ENCODE measurements at places on chromosomes 7 and 10. TPM values are rescaled to one million over a fixed set of nuclear protein-coding genes. Genes with fewer than 3 reads are reported as not detected.

DNA sequence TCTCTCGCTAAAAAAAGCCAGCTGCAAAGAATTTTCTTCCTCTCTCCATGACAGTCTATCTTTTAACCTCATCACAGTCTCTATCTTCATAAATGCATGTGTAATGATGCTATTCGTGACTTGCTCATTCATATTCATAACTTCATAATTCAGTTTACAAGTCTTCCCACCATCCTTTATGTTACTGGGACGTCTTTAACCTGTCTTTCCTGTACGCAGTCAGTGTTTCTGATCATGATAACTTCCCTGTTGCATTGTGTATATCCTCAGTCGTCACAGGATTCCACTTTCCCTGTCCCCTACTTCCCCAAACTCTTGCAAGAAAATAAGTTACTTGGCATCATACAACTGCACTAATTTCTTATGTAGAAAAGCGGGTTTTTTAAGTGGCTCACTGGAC is 165.6 kb upstream of the ASAH2 start:
- peak overlapping the region; percentile 14 for H3K27ac ChIP-seq
- H3K36me3 ChIP-seq, result no peaks in the 10 kb centered on the region
- H3K27me3 ChIP-seq, result no peaks in the 10 kb centered on the region
- H3K4me3 ChIP-seq, result no peak overlapping the region
- no peak for DNase-seq
- peaks cover 22% of the 10 kb centered on the region for H3K4me1 ChIP-seq

DNA sequence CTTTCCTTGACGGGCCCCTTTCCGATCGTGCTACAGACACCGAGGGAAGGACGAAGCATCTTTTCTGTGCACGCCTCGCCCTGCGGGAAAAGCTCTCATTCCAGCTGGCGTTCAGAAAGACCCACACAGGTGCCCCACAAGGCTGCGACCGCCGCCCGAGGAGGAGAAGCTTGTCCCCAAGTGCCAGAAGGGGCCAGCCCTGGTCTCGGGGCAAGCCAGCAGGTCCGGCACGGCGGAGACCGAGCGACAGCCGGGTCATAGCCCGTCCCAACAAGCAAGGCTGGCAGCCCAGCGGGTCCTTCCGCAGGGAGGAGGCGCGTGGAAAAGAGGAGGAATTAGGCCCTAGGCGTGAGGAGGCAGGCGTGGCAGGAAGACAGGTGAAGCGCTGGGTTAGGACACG is 62.7 kb downstream of the TNRC18 start:
- H3K36me3 ChIP-seq, result peaks cover 82% of the 10 kb centered on the region
- no peaks in the 10 kb centered on the region for H3K4me1 ChIP-seq
- no peak for DNase-seq
- no peak overlapping the region for H3K27ac ChIP-seq

DNA sequence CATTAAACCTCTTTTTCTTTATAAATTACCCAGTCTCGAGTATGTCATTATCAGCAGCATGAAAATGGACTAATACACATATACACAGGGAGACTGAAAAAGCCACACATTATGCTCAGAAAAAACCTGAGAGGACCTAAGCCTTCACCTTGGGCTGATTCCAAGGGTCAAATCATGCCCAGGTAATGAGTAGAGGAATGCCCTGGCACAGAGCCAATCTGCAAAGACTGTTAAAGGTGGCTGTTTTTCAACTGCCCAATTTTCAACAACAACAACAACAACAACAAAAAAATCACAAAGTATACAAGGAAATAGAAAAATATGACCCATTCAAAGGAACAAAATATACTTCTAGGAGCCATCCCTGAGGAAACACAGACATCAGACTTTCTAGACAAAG is 220.2 kb upstream of the TBX20 start:
- no peaks in the 10 kb centered on the region for H3K4me1 ChIP-seq
- H3K27me3 ChIP-seq, result no peaks in the 10 kb centered on the region
- no peak overlapping the region for H3K27ac ChIP-seq
- H3K4me3 ChIP-seq, result no peak overlapping the region

DNA sequence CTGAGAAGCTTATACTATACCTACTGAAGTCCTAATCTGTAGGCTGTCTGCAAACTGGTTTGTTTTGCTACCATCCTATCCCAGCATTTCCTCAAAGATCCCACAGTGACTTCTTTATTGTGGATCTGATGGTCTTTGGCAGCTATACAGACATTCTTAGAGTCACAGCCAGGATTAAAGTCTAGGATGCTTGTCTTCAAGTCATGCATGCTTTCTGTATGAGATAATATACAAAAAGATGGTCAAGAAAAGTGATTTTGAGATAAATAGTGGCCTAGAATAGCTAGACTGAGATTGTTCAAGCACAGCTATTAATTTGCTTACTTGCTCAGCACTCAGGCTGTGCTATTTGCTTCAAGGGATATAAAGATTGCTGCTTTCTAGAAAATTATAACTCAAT is 454.4 kb downstream of the AUTS2 start:
- H3K4me3 ChIP-seq, result no peak overlapping the region
- no peak overlapping the region for H3K27ac ChIP-seq
- no peaks in the 10 kb centered on the region for H3K36me3 ChIP-seq
- DNase-seq, result no peak

DNA sequence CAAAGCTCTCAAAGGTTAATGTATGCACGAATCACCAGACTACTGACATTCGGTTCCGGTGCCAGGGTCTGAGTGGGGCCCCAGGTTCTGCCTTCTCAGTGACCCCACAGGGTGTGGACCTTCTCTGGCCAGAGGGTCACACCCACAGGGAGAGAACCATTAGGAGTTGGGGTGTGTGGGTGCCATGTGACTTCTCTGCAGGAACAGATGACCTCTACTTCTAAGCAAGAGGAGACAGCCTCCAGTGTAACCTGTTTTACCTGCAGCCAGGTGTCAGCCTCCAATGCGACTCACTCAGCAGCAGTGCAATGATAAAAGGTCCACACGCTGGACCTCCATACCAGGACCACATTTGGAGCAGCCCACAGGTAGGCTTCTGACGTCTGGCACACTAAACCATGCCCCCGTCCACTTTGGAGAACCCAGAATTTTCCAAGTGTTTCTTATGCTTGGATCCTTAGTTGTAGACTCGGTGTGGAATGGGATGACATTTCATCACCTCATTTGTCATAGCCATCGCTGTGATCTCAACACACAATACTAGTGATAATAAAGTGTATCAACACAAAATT is 16.2 kb upstream of the INSIG1 start:
- H3K27ac ChIP-seq, result no peak overlapping the region
- H3K27me3 ChIP-seq, result peaks cover 34% of the 10 kb centered on the region
- no peak overlapping the region for H3K4me3 ChIP-seq
- no peaks in the 10 kb centered on the region for H3K4me1 ChIP-seq
- no peaks in the 10 kb centered on the region for H3K36me3 ChIP-seq

DNA sequence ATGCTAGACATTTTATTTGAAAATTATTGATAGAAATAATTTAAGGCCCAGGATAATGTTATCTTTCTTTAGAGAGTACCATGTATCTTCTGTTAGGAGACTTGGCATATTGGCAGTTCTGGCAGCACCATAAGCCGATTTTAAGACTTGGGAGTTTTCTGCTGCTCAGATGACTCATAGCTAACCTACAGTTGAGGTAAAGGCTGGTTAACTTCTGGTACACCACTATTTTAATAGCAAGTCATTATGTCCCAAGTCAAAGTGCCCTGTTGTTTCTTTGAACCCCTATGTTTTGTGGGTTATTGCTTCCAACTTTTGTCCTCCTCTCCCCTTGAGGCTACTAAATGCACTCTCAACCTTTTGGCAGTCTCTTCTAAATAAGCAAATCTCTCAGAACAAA is 25.2 kb downstream of the ATRNL1 start:
- no peak for DNase-seq
- H3K4me1 ChIP-seq, result no peaks in the 10 kb centered on the region
- H3K27ac ChIP-seq, result no peak overlapping the region
- no peaks in the 10 kb centered on the region for H3K27me3 ChIP-seq
- no peaks in the 10 kb centered on the region for H3K36me3 ChIP-seq

- H3K27ac ChIP-seq, result no peak overlapping the region
- no peaks in the 10 kb centered on the region for H3K4me1 ChIP-seq
- H3K27me3 ChIP-seq, result no peaks in the 10 kb centered on the region
- no peak for DNase-seq
- no peak overlapping the region for H3K4me3 ChIP-seq
- no peaks in the 10 kb centered on the region for H3K36me3 ChIP-seq
Observed at GRCh38 chr7:156113731-156114130, 301.5 kb upstream of the SHH start.

SPDYE16 gene
- polyA plus RNA-seq, result 1.2 TPM

NPSR1 gene
- 0.16 TPM for polyA plus RNA-seq

OPALIN gene
- polyA plus RNA-seq, result not detected

AZGP1 gene
- polyA plus RNA-seq, result 13.9 TPM

CFAP46 gene
- polyA plus RNA-seq, result 0.75 TPM

Measured in large intestine (tissue), 12 donors.